NCI-H2081 treated with DMSO at 0.1 percent for 48 hours (cell line): ENCODE measurements at places on chromosomes 3 and 15.

GRCh38 chr3:146468234-146468633 lies 1.1 kb downstream of the PLSCR2 start:
- no peak for DNase-seq

DNA sequence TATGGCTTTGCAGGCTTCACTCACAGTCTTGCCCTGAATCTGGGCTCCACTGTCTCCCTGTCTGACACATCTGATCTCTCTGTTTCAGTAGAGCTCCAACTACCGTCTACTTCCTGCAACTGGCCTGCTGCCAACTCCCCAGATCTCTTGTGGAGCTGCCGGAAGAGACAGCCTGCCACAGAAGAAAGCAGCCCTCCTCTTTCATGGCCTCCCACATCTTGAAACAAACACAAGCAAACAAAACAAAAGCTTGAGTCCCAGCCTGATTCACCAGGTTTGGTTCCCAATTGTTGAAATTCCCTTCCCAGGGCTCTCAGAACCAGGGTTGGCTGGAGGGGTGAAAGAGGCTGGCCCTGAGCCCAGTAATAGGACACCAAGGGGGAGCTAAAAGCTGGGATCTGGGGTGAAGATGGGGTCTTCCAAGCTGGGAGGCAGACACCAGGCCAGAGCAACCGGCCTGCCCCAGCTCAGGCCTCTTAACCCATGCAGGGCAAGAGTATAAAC lies 55.3 kb upstream of the CA12 start:
- DNase-seq, result peak; percentile 71

- DNase-seq, result no peak
Measured at GRCh38 chr3:153138276-153139210, 23.5 kb upstream of the RAP2B start.

GRCh38 chr3:107816107-107816506 lies 274.7 kb downstream of the CD47 start:
- no peak for DNase-seq

DNA sequence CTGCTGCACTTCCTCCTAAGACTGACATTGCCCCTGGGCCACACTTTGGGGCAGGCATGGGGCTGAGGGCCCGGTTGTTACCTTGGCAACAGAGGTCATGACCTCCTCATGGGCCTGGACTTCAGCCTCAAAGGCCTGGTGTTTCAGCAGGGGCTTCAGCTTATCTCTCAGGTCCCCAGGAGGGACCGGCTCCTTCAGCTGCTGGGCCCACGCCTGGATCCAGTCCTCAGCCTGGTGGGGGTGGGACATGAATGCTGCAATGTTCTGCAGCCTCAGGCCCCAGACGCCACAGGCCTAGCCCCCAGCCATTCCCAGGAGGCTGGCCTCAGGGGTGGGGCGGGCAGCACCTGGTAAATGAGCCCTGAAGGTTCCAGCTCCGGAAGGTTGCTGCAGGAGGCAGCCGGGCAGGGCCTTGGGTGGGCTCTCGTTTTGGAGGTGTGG lies 27.6 kb downstream of the SPTBN5 start:
- DNase-seq, result no peak

DNA sequence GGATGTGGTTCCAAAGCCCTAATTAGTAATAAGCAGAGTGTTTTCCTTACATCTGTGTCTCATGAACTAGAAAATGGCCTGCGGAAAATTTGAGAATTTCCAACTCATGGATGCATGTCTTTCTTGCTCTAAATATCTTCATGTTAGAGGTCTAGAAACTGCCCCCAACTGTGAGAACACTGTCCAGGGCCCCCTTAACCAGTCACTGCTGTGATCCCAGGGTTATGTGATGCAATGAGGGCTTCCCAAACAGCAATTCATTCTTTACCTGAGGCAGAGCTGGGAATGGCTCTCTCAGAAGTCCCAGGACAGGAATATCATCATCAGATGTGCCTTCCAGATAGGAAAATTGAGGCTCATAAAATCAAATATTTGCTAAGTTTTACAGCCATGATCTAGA lies 8.2 kb downstream of the NPAP1 start:
- DNase-seq, result no peak

GRCh38 chr3:164380156-164380555 lies 698.1 kb downstream of the SI start:
- DNase-seq, result no peak

- DNase-seq, result no peak
Measured at GRCh38 chr3:61831973-61832372, 270.6 kb downstream of the PTPRG start.

GRCh38 chr3:157370867-157371266 lies 65.8 kb upstream of the PTX3 start:
- no peak for DNase-seq

DNA sequence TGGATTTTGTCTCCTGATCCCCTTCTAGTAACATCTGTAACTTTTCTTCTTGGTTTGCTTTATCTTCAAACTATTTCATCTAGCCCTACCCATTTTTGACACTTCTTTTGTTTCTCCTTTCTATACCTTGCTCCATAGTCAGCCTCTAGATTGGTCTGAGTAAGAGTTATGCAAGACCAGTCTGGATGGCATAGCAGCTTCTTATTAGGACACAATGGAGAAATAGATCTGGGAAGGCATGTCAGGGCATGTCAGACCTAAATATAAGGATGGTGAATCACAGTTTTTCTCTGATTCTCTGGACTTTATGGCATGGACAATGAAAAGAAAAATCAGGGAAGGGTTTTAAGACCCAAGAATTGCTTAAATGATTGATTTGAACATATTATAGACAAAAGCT lies 452.5 kb downstream of the RAP2B start:
- no peak for DNase-seq
